ENCODE measurements at places on chromosomes 1 and 21.

- DNase-seq = no peak
These were observed 770 bp downstream of the NTNG1 start for GRCh38 chr1:107141491-107142126.

DNA sequence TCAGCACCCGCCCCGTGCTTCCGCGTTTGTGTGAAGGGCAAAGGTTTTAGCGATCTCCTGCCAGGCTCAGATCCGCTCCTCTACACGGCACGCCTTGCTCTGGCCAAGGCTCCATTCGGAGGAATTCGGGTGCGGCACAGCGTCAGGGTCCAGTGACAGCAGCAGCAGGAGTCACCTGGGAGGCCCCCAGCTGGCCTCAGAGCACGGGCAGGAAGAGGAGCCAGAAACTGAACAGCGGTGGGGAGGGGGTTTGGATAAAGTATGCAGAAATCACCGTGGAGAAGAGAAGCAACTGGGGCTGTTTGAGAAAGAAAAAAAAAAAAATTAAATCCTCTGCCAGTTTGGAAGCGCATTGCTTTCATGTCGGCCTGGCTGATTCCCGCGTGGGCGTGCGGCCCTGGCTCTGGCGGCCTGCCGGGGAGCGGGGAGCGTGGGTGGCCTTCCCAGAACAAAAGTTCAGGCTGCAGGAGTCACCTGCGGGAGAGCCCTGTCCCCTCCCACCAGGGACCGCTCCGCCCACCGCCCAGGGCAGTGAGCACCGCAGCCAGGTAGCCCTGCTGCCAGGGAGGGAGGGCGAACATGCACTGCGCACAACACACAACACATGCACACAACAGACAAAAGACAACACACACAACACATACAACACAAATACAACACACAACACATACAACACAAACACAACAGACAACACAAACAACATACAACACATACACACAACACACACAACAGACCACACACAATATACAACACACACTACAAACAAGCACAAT lies 107.6 kb downstream of the ETS2 start:
- no peak for DNase-seq

- no peak for DNase-seq
These were observed 150.0 kb downstream of the ADGRL2 start for GRCh38 chr1:81950591-81951244.

- no peak for DNase-seq
These were observed 49.3 kb downstream of the SH3GLB1 start for GRCh38 chr1:86753700-86754099.

- no peak for DNase-seq
These were observed 100.6 kb downstream of the ROR1 start for GRCh38 chr1:63874278-63874880.

All from stimulated activated CD8-positive, alpha-beta memory T cell treated with anti-CD3 and anti-CD28 coated beads, Interleukin-4, amount 100 ng/mL, for 1 hour (primary cell).